Activated CD4-positive, CD25-positive, alpha-beta regulatory T cell treated with anti-CD3 and anti-CD28 coated beads, Interleukin-2, amount 50 U/mL, for 24 hours (primary cell): ENCODE measurements at places on chromosomes 4 and X.
A peak's percentile ranks its signal among the peaks of the same experiment; 100 is the strongest.

- no peak for ATAC-seq
These were observed 23.2 kb downstream of the PRPS2 start for GRCh38 chrX:12814420-12814819.

- ATAC-seq, result no peak
These were observed 69.4 kb upstream of the HGFAC start for GRCh38 chr4:3372264-3372932.

DNA sequence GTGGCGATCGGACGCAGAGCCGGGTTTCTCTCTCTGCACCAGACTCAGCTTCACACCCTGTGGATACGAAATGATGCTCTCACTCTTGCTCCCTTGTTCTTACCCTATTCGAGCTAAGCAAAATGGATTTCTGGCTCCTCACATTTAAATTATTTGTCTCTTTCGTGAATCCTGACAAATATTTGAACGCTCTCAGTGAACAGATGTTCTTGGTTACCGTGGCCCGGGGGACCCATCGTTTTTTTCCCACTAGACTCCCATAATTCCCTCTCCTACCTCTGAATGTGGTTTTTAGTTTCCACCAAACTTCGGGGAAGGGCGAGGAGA, 630 bp downstream of the SMARCA5 start:
- no peak for ATAC-seq

GRCh38 chrX:77298296-77298695, 148.9 kb upstream of the FGF16 start:
- ATAC-seq, result no peak

DNA sequence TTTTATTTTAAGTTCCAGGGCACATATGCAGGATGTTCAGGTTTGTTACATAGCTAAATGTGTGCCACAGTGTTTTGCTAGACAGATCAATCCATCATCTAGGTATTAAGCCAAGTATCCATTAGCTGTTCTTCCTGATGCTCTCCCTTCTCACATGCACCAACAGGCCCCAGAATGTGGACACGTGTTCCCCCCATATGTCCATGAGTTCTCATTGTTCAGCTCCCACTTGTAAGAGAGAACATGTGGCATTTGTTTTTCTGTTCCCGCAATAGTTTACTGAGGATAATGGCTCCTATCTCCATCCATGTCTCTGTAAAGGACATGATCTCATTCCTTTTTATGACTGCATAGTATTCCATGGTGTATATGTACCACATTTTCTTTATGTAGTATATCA, 374.8 kb upstream of the FAT1 start:
- ATAC-seq, result no peak

DNA sequence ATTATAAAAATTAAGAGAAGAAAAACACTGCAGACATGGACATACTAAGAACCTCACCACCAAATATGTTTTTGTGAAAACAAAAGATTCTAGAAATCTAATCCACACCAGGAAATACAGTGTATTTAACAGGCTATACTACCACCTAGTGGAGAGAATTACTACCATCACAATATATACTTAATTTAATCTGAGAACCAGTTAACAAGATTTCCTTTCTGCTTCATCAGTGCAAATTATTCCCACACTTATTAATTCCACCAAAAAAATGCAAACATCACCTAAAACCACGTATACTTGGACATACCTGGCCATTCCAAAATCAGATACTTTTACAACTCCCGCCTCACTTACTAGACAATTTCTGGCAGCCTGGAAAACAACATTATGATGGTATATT, 7.0 kb upstream of the TXK start:
- ATAC-seq, result peak; percentile 43

- no peak for ATAC-seq
These were observed 35.1 kb downstream of the HS3ST1 start for GRCh38 chr4:11393551-11393950.

- no peak for ATAC-seq
These were observed 87.6 kb downstream of the ABLIM2 start for GRCh38 chr4:8070736-8071718.

GRCh38 chrX:107721318-107721717, 54.3 kb downstream of the TSC22D3 start:
- no peak for ATAC-seq

GRCh38 chrX:102517326-102517725, 787 bp upstream of the TMSB15A start:
- no peak for ATAC-seq

DNA sequence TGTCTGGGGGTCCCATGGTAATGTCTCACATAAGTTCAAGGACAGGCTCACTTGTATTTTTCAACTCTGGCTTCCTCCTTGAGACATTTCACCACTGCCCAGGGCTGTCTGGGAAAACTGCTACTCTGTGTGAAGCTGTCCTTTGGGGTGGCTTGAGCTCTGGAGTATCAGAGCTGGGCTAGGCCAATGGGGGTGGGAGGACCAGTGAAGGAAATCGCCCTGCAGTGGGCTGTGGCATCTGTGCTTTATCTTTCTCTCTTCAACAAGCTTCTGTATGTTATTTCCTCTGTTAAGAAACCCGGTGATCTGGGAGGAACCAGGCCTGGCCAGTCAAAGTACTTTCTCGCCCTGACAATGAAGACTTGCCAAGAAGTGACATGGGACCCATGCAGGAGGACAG, 87.4 kb downstream of the SMIM20 start:
- ATAC-seq, result no peak

DNA sequence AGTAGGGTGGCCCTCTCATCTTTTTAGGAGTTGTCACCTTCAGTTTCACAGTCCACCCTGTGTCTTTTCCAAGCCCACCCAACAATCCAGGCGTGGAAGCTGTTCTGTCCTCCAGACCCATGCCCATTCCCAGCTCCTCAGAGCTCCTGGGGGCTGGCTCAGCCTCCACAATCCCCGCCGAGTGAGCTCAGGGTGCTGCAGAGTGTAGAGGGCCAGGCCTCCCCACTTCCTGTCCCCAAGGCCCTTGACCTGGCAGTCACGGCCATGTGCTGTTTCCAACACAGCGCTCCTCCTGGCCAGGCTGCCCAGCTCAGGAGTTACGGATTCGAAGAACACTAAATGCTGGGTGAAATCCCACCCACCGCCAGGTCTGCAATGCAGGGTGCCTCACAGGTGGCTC, 31.8 kb downstream of the PDHA1 start:
- no peak for ATAC-seq

GRCh38 chr4:85556283-85556682, 81.3 kb downstream of the ARHGAP24 start:
- no peak for ATAC-seq

DNA sequence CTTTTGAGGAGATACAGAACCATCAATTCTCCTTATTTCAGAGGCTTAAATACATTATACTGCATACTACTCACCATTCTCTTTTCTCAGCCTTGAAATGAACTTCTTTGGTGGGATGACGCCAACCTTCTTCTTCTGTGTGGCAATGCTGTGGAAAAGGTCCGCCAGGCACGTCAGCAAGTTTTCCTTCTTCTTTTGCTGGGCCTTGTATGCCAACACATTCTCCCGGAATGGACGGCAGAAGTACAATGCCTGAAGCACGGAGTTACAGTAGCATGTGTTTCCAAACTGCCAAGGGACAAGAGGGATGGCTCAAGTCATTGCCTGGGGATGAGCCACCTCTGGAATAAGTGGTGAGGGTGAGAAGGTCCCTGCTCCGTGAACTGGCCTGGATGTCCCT, 31.2 kb downstream of the USP46 start:
- ATAC-seq, result no peak

DNA sequence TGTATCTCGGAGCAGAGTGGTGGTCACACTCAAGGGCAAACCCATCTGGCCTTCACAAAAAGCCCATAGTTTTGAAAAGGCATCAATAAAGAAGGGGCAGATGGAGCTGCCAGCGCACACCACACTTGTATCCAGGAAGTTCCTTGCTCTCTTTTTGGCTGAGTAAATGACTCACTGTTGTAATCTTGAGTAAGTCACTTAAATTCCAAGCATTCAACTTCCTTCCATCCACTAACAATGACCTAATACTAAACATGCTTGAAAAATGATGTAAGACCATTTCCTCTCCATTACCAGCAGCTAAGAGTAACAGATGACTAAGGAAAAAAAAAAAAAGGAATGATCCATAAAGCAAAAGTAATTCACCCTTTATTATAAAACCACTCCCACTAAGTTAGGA, 32.4 kb upstream of the MYOZ2 start:
- no peak for ATAC-seq

- ATAC-seq, result no peak
These were observed 4.5 kb upstream of the ANXA5 start for GRCh38 chr4:121701263-121701662.

DNA sequence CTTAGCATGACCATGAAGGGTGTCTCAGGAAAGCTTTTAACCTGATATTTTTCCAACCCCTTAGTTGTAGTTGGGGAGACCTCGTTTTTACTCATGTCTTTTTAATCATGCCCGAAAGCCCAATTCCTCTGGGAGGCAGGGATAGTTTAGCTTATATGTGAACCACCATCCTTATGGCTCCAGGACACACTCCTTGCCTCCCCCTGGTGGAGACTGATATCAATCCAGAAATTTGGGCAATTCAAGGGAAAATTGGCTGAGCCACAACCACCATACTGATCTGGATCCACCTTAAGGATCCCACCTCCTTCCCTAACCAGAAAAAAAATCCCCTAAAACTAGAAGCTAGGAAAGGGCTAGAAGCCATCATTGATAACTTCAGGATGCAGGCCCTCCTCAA, 13.4 kb upstream of the COL25A1 start:
- no peak for ATAC-seq

- ATAC-seq, result peak; percentile 83
These were observed 5.1 kb upstream of the PLCXD1 start for GRCh38 chrX:275967-276580.

GRCh38 chrX:68676335-68676734, 28.9 kb downstream of the STARD8 start:
- ATAC-seq, result no peak

GRCh38 chrX:119686087-119686691, 6.8 kb downstream of the SEPTIN6 start:
- ATAC-seq, result no peak

DNA sequence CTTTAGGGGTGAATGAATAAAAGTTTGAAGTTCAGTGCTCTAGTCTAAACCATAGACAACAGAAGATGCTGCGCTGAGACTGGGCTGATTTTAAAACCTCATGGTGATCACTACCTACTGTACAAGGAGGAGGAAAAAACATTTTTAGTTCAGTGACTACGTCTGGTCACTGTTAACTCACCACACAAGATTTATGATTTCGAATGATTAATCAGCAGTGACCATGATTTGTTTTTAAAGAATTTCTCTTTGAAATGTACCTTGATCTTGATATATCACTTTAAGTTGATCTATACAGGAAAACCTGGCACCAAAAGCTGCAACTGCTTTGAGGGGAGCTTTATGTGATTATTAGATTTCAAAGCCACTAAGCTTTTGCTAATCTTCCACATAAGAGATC, 286.3 kb downstream of the PDGFC start:
- no peak for ATAC-seq

GRCh38 chr4:134326866-134327265, 125.3 kb upstream of the PABPC4L start:
- ATAC-seq, result no peak

DNA sequence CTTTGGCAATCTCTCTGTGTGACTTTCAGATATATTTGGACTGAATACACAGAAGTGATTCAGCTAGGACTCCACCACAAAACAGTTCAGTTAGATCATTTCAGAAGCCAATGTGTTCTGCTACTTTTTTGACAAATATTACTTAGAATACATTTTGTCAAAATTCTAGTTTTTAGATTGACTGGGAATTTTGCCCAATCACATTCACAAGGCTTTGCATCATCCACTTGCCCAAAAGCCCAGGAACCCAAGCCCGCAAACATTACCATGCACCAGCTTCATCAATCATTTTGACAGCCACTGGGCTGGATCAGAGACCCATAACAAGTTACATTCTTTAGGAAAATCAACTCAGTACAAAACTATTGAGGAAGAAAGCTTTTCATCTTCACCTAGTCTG, 256.6 kb upstream of the NDST3 start:
- ATAC-seq, result no peak

DNA sequence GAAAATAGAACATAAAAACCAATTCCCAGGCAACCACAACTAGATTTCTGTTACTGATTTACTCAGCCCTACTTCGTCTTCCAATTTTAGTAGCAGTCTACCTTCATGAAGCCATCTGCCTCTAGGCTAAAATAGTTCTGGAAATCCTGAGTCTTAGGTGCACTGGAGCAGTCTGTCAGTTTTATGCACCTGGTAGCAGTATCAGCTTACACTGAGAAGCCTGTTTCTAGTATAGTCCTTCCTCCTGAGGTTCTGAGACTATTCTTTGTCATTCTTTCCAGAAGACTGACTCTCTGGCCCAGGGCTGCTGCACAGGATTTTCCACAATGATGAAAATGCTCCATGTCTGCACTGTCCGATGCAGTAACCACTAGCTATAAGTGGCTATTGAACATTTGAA, 16.9 kb upstream of the HPRT1 start:
- ATAC-seq, result no peak

DNA sequence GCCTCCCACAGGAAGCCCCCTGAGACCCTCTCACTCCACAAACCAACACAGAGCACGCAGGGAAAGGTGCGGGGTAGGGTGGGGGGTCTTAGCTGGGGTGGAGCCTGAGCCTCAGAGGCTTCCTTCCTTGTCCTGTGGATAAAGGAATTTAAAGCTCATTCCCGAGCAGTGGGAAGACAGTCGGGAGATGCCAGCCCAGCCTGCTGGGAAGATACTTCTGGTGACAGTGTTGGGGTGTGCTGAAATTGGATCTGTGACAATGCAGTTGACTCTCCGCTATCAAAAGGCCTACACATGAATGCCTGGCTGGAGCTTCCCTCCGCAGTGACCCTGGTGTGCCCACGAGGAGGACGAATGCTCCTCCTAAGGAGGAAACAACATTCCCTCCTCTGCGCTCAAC, 45.5 kb downstream of the JAKMIP1 start:
- ATAC-seq, result no peak

GRCh38 chr4:180799798-180800197, 1443.4 kb upstream of the TENM3 start:
- no peak for ATAC-seq

DNA sequence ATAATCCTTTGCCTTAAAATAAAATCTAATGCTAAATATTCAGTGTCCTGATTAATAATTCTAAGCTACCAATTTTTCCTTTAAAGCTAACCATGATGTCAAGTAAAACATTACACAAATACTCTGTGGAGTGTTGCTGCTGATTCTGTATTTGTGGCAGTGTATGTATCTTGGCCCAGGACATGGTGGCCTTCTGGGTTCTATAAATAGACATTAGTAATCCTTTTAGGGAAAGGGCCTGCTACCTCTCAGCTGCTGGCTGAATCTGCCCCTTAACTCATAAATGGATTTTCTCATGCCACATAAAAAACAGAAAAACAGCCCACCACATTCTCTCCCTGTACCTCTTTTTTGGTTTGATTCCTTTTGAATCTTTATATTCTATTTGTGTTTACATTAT, 1.2 kb upstream of the XK start:
- ATAC-seq, result no peak
